HEK293T (cell line): ENCODE measurements at places on chromosomes 4 and X.

- no peak for DNase-seq
These were observed 718.6 kb downstream of the CCSER1 start for GRCh38 chr4:90845777-90846176.

GRCh38 chrX:31388946-31389345, 317.1 kb upstream of the FTHL17 start:
- no peak for DNase-seq

DNA sequence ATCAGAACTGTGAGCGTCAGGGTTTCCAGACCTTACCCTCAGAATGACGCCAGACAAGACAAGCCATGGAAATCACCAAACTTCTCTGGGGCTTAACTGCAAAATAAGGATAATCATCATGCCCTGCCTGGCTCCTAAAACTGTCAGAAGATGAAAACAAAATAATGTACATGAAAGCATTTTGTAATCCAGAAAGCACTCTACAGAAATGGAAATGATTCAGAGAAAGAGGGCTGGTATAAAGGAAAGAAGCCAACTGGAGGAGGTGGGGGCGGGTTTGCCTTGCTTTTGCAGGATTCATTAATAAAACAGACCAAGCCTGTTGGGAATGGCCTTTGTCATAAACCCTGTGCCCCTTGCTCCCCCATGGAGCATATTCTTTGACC, 47.3 kb downstream of the SEPSECS start:
- no peak for DNase-seq

- DNase-seq: no peak
These were observed 121.1 kb upstream of the SORBS2 start for GRCh38 chr4:185933078-185933581.

DNA sequence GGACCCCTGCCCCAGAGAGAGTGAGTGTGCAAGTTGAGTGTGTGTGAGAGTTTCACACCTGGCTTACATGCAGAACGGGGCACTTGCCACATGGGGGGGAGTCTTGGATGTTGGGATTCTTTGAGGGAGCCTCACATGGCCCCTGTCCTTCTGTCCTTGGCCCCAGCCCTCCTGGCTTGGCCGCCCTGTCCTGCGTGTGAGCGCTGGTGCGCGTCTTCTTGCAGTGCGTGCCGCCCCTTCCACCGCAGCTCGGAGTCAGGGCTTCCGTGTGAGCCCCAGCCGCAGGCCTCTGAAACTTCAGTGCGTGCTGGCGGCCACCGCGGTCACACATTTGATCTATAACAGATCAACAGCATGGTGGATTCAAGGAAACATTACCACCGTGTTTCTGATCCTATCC, 30.1 kb upstream of the HGFAC start:
- DNase-seq: no peak

- DNase-seq: no peak
These were observed 469 bp upstream of the GPR78 start for GRCh38 chr4:8579526-8580320.

DNA sequence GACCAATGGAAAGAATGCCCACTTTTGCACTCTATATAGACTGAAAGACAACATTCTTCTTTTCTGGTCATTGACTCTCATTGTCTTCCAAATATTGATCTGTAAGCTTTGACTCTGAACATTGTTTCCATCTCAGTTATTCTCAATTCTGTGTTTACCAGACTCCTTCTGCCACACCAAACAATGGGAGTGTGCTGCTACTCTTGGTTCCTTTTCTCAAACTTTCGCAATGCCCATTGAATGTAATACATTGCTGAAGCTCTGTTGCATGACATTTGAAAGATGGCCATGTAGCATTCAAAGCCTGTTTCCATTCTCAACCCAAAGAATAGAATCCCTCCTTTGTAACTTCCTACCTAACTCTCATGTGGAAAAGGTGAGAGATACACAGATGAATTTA, 136.2 kb downstream of the BTC start:
- no peak for DNase-seq

DNA sequence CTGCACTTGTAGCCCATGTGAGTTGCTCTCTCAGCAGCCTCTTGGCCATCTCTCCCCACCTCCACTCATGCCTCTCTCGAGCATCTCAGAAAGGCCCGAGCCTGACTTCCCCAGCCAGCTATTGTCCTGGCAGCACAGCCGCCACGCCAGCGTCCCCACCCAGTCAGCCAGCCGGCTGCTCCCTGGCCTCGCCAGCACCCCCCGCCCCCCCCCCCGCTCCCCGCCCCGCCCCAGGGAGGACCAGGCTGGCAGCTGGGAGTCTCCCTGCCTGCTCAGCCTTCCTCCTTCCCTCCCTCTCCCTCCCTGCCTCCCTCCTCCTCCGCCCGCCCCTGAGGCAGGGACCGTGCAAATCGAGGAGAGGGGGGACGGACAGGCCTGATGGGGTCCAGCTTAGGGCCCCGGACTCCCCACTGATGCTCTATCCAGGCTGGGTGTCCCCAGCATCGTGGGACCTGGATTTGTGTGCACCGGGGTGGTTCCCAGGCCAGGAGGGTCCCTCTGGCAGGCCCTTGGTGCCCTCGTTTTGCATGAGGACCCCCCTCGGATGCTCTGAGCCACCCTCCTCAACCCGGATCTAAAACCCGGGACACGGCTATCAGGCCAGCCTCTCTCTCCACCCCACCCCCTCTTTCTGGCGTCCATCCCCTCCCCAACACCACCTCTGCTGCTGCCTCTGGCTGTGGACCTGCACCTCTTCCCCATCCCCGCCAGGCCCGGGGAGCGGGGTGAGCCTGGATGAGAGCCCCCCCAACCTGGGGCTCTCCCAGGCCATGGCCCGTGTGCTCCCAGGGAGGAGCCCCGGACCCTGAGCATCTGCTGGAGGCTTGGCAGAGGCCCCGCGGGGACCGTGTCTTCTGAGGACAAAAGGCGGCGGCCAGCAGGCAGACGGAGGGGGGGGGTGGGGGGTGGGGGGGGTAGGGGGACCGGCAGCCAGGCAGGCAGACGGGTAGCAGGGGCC, at the start of gene GPR173:
GPR173 (plus strand) TSS at position 621 of the 958 bp plus-strand sequence. CDS start 27,833 bp downstream, outside the sequence.
- no peak for DNase-seq

DNA sequence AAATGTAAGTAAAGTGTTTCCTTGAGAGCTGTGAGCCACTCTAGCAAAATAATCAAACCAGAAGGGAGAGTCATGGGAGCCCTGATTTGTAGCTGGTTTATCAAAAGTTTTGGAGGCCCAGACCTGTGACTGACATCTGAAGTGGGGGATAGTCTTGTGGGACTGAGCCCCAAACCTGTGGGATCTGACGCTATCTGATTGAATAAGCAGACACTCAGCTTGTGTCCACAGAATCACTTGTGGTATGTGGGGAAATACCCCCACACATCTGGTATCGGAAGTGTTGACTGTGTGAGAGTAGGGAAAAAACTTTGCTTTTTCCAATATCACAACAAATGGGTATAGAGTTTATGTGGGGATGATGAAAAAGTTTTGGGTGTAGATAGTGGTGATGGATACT, 35.4 kb downstream of the FUNDC1 start:
- DNase-seq: no peak

- no peak for DNase-seq
These were observed 37.6 kb downstream of the SLC7A11 start for GRCh38 chr4:138204507-138204906.

DNA sequence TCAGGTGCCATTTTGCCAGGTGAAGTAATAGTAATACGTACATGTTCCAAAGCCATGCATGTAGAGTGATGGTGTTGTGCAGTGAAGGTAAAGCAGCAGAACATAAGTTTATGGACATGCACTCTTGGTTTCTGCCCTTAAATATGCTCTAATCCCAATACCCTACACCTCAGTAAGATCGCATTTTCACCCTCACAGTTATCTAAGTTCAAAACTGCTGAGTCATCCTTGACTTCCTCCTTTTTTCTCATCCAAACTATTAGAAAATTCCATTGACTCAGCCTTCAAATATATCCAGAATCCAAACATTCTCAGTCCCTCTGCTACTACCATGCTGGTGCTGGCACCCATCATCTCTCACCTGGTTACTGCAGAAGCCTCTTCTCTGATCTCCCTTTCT, 652.9 kb upstream of the IGFBP7 start:
- DNase-seq: no peak

DNA sequence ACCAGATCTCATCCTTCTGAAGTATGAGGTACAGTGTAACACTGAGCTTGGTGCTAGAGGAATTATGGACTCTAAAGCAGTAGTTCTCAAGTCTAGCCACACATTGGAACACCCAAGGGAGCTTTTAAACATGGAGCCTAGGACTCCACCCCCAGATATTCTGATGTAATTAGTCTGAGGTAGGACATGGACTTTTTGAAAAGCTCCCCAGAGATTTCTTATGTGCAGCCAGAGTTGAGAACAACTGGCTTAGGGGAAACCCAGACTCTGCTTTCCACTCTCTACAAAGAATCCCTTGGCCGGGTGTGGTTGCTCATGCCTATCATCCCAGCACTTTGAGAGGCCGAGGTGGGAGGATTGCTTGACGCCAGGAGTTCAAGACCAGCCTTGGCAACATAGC, 11.6 kb upstream of the GDPD2 start:
- DNase-seq: no peak

GRCh38 chr4:3644849-3645627, 112.8 kb upstream of the LRPAP1 start:
- no peak for DNase-seq

- no peak for DNase-seq
These were observed 32.9 kb upstream of the PDGFC start for GRCh38 chr4:157004279-157005161.

DNA sequence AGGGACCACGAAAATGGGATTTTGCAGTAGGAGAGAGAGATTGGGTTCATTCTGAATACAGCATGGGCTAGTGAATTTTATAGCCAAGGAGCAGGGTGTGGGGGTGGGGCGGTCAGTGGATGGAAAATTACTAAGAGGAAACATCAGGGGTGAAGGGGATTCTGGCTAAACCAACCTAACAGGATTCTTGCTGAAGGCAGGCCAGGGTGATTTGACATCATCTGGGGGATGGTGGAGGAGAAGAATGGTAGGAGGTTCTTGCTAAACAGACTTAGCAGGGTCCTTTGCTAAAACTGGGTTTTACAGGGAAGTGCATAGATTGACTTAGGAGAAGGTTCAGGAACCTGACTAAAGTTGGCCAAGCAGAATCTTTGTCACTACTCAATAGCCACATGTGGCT, 91.9 kb downstream of the DNAAF6 start:
- no peak for DNase-seq

DNA sequence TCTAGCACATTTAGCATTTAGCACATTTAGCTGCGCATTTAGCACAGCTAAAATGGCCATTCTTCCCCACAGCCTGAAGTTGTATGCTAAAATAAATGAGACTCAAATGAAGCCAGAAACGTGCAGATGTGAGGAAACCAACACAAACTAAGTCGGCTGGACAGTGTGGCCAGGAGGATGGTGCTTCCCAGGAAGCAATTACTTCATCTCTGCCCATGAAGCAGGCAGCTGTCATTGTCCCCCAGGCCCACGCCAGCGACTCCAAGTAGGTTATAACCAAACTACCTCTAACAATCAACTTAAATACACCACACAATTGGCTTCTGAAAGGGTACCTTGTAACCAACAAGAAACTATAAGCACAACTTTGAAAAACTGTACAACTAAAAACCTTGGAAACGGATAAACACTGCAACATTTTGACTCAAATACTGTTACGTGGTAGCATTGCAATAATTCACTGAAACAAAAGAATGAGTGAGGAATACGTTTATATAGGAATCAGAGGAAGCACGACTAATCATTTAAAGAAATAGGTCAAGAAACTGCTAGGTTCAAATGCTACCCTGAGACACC, 39.2 kb downstream of the AFAP1 start:
- DNase-seq: no peak

- no peak for DNase-seq
These were observed 17.4 kb downstream of the QDPR start for GRCh38 chr4:17494258-17495190.

DNA sequence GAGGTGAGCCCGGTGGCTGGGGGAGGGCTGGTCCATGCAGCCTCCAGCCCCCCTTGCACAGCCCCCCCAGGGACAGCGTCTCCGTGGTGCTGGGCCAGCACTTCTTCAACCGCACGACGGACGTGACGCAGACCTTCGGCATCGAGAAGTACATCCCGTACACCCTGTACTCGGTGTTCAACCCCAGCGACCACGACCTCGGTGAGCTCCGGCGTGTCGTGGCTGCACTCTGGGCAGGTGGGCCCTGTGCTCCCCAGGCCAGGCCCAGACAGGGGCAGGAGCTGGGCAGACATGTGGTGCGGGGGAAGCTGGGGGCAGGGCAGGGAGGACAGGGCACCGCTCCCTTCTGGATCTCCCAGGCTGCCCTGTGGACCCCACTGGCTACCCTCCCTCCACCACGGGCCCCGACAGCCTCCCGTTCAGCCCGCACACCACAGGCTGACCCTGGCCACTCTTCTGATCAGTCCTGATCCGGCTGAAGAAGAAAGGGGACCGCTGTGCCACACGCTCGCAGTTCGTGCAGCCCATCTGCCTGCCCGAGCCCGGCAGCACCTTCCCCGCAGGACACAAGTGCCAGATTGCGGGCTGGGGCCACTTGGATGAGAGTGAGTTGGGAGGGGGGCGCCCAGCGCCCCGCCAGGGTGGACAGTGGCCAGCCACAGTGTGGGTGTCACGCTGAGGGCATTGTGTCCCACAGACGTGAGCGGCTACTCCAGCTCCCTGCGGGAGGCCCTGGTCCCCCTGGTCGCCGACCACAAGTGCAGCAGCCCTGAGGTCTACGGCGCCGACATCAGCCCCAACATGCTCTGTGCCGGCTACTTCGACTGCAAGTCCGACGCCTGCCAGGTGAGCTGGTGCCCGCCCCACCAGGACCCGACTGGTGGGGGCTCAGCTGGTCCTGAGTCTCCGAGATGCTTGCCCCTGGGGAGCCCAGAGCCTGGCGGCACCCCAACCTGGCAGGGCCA, 5.9 kb downstream of the HGFAC start:
- DNase-seq: no peak

DNA sequence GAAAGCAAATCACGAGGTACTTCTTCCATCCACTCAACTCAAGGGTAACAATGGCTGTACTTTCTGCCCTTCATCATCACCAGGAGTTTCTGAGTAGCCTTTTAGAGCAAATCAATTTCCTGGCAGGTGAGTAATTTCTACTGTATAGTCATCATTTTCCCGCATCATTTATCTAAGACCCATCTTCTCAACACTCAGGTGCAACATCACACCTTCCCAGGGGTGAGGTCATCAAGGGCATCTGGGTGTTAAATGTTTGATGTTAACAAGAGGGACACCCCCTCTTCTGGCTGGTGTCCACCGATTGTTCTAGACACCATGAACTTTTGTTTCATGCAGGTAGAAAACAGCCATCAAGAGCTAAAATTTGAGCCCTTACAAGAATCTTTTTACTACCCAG, 313.4 kb upstream of the MAGEB2 start:
- DNase-seq: no peak

GRCh38 chr4:47744843-47745382, 93.0 kb downstream of the CORIN start:
- DNase-seq: no peak

GRCh38 chrX:14948691-14949090, 75.5 kb downstream of the MOSPD2 start:
- DNase-seq: no peak

DNA sequence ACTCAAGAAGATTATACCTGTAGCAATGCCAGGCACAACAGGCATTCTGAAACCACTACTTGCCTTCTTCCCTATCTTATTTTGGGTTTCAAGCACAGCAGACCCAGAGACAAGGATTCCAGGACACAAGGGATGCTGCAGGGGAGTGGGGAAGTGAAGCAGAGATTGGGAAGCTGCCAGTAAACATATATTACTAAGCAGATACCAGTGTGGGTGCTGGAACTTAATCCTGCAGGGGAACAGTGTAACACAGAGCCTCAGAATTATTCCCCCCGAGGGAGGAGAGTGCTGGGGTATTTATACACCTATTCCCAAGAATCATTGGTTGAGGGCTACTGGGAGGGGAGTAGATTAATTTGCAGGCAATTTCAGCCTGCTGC, 33.3 kb upstream of the MAML3 start:
- DNase-seq: no peak
